ENCODE measurements at places on chromosomes 6 and 20.

- DNase-seq: no peak
Observed at GRCh38 chr6:106536357-106536756, 92.9 kb downstream of the RTN4IP1 start.

- DNase-seq: no peak
Observed at GRCh38 chr6:94377835-94378234, 958.5 kb upstream of the EPHA7 start.

DNA sequence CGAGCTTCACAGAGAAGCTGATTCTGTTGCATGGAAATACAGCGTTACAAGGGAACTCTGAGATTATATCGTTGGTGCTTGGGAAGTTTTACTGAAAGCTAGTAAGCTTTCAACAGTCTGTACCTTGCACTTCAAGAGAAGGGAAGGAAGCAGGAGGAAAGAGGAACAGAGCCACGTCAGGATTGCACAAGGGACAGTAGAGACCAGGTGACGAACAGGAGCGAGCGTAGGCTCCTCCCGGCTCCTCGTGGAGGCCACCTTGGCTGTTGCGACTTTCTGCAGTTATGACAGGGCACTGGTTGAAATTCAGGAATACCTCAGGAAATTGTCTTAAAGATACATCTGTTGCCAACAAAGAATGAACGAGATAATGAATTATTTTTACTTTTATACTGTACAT, 18.8 kb downstream of the RTF2 start:
- DNase-seq: no peak

GRCh38 chr20:33852626-33853506, 41.7 kb downstream of the CHMP4B start:
- DNase-seq: no peak

DNA sequence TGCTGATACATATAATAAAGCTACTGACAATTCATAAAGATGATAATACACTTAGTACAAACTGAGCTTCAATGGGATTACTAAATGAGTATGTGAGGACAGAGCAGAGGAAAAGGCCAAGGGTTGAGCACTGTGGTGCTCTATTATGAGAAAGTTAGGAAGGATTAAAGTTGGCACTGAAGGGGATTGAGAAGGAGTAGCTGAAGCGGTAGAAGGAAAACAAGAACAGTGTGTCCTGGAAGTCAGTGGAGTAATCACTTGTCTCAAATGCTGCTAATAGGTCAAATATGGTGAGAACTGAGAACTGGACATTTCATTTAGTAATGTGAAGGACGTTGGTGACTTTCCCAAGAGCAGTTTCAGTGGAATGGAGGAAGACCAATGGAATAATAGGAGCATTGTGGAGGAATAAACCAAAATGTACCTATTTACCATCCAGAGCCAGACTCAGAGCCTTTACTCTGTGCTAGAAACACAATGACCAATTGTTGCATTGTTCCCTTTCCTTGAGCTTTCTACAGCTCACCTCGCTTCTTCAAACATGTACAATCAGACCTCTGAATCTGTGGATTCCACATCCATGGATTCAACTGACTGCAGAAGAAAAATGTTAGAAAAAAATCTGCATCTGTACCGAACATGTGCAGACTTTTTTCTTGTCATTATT, 255.9 kb downstream of the LAMA2 start:
- DNase-seq: no peak

DNA sequence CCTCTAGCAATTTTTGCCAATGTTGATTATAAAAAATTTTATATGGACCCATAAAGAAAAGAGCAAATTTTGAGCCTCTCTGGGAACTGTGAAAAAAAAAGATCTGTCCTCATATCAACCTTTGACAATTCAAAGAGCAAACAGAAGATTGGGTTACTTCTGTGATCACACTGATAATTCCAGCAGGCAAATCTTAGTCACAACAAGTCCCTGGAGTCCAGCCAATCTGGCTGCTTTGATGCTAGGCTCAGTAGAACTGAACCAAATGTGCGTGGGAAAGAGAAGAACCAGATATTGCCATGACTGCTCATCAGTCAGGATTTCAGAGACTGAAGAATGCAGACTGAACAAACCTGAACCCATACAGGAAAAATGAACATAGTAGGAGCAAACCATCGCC, 438.4 kb upstream of the FLRT3 start:
- DNase-seq: no peak

DNA sequence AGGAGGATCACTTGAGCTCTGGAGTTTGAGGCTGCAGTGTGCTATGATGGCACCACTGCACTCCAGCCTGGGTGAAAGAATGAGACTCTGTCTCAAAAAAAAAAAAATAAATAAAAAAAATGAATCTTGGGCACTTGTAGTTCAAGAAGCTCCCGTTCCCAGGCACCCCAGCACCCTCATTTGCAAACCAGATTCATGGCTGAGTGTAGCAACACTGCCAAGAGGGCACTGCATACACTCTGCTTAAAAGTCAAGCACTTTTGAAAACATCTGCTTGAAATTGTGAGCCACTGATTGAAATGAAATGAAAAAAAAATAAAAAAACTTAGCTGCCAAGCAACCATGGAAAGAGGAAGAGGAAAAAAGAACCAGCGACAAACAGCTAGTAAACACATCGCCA, 124.7 kb upstream of the SASH1 start:
- DNase-seq: no peak

GRCh38 chr6:118101220-118101619, 194.2 kb downstream of the SLC35F1 start:
- DNase-seq: no peak

DNA sequence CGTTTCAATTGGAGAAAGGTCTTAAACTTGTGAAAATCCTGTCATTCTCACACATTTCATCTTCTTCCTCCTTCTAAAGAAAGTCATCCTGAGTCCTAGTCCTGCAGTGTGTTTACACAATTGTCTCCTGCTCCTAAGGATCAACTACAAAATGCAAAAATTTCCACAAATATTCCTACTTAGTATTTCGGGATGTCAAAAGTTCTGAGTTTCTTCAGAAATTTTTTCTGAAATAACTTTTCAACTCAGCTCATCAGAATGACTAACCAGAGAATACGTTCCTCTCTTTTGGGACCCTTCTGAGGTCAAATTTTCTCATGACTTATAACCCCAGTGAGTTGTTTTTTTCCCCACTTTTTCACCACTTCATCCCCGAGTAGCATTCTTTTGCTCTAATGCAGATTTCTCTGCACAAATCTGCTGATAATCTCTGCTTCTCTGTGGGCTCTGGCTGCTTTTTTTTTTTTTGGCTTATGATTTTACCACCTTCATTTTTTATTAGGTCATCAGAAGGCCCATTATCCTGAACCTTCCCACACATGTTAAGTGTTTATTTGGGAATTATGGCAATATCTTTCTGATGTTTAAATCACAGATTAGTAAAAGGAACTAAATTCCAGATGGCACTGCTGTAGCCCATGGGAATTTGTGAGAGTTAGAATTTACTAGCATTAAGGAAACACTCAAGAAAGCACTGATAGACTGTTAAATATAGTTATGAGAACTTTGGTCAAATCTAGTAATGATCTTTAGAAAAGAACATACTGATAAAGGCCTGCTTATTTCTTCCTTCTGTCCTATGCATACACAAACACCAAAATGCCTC, 41.4 kb downstream of the MAP3K5 start:
- DNase-seq: no peak

- DNase-seq: no peak
Observed at GRCh38 chr6:170202416-170203135, 88.3 kb downstream of the DLL1 start.

- no peak for DNase-seq
Observed at GRCh38 chr6:166663568-166663967, 36.5 kb upstream of the RPS6KA2 start.

- DNase-seq: no peak
Observed at GRCh38 chr20:33578510-33578909, 83.6 kb upstream of the C20orf144 start.

DNA sequence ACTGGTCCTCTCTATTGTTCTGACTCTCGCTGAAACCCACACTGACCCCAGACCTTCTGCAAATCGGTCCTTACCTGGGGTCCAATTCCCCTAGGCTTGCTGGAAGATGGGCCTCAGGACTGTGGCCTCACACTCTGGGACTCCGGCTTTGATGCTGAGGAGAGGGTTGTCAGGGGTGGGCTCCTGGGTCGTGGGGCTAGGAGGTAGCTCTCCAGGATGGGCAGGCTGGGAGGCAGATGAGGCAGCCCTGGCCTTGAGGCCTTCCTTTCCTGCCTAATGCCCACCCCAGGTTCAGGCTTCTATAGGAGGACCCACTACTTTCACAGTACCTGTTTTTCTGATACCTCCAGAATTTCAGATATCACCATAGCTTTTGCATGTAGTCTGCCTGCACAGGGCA, 21.4 kb downstream of the HLA-F start:
- no peak for DNase-seq

DNA sequence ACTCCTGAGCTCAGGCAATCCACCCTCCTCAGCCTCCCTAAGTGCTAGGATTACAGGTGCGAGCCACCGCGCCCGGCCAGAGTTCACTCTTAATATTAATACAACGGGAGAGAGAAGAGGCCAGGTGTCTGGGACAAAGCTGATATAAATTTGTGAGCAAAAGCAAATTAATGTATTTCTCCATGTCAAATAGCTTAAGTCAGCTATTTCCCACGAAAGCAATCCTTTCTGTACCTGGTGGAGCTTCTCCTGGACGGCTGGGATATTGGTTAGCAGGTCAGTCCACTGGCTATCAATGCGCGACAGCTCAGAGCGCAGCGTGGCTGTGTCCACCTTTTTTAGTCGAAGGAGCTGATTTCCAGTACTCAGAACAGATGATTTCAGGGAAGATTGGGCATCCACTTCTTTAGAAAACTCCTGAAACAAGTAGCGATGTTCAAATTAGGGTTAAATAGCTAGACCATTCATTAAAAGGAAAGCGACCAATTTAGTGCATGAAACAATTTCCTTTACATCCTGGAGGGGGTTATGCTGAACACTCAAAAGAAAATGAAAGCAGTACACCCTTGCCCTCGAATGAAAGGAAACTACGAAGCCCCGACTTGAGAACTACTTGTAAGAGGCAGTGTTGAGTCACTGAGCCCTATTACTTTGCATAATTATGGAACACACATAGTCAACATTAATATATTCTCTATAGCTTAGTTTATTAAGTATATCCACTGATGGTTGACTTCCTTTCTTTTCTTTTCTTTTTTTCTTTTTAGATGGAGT, 403.4 kb downstream of the SYNE1 start:
- no peak for DNase-seq

DNA sequence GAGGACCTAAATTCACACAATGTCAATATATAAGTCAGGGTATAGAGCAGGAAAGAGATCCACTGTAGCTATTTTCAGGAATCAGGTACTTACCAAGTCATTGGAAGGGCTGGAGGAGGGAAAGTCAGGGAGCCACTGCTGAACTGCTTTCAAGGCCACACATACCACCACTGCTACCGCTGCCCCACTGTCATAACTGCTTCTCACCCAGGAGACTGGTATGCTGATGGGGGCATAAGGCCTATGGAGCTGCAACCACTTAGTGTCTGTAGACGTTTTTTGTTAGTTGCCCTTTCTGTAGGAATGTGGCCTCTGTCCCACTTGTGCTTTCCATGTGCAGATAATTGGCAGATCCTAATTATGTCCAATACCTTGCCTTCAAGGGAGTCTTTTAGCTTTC, 5.4 kb downstream of the SMAP1 start:
- no peak for DNase-seq
